CD8-positive, alpha-beta T cell (primary cell): ENCODE measurements at places on chromosomes 3 and 15.

GRCh38 chr3:115885621-115886020, 262.3 kb downstream of the GAP43 start:
- DNase-seq = no peak

- DNase-seq = no peak
Observed at GRCh38 chr3:191238321-191238817, 39.3 kb downstream of the OSTN start.

GRCh38 chr3:143118630-143119008, 952 bp upstream of the CHST2 start:
- DNase-seq = peak; percentile 43

- DNase-seq = no peak
Observed at GRCh38 chr15:83830381-83830780, 176.5 kb downstream of the ADAMTSL3 start.

- no peak for DNase-seq
Observed at GRCh38 chr3:103511891-103512290, 1077.1 kb downstream of the ZPLD1 start.

DNA sequence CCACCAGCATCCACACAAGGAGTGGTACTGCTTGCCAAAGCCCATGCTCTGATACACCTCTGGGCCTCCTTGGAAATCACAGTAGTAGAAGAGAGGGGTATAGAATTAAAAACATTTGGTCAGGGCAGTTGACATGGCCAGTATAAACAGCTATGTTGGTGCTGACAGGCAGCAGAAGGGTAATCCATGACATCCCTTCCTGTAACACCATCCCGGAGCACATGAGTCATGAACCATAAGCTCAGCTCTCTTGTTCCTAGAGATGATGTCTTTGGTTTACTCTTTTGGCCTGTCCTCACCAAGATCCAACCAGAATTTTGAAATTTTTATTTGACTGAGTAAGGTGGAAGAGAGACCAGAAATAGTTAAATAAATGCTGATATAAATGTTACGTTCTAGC, 132.6 kb upstream of the CTDSPL start:
- DNase-seq = no peak

DNA sequence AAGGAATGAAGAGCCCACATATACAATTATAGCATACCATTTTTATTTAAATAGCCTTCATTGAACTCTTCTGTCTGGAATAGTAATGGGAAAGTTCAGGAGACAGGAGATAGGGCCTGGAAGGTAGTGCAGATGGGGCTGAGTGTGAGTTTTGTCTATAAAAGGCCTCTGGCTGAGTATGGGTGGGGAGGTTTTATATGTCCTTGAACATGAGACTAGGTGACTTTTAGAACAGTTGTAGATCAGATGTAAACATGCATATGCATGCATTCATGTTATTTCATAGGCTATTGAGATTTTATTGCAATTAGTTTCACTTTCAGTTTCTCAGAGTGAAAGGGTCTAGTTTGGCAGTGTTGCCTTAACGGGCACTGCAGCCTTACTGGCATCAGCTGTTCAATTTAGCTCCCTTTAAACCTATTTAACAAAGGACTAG, 27.1 kb downstream of the CGGBP1 start:
- DNase-seq = peak; percentile 11

DNA sequence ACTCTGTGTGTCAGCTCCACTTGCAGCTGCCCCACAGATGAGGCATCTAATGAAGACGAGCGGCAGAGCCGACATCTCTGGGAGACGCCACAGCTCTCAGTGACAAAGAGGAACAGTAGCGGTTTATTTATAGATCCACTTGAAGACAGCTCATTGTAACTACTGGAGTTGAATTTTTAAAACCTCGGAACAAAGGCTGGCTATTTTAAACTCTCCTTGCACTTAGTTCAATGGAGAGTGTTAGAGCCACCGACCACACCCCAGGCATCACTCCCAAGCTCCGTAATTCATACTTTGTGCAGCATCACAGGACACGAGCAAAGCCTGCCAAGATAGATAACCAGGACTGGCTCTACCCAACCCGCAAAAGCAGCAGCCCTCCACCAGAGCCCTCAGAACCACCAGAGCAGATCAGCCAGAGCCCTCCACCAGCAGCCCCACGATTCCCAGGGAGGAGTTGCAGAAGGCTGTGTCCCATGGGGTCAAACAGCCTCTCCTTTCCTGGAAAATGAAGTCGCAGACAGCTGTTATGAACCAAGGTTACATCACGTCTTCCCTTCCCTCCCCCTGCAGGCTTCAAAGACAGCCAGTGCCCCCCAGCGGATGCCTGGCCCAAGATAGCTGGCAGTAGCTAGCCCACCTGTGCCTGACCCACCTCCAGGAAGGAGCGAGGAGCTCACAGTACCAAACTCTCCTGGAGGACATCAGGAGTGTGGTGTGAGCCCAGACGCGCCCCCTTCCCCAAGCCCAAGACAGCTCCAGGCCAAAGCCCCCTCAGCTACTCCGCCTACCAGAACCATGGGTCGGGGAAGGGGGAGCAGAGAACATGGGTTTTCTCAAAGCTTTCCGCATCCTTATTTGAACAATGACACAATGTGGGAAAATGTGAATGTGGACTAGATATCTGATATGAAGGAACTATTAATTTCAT, 45.7 kb downstream of the POC1A start:
- no peak for DNase-seq

DNA sequence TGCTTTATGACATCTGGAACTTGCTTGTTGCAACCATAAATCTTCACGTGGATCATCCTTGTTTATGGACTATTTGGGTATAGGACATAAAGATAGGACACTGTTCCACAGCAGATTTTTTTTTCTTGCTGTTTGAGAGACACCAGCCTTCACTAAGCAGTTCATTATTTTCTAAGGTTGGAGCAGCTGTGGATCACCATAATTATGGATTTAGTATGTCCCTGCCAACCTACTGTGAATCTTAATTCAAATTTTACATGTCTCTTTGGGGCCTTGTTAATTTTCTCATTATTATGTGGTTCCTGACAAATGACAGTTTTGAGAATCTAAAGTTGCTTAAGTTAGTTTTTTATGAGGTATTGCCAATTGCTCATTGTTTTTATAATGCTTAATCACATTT, 161.2 kb downstream of the B3GALNT1 start:
- no peak for DNase-seq

GRCh38 chr3:153967260-153967659, 153.9 kb upstream of the ARHGEF26 start:
- no peak for DNase-seq

DNA sequence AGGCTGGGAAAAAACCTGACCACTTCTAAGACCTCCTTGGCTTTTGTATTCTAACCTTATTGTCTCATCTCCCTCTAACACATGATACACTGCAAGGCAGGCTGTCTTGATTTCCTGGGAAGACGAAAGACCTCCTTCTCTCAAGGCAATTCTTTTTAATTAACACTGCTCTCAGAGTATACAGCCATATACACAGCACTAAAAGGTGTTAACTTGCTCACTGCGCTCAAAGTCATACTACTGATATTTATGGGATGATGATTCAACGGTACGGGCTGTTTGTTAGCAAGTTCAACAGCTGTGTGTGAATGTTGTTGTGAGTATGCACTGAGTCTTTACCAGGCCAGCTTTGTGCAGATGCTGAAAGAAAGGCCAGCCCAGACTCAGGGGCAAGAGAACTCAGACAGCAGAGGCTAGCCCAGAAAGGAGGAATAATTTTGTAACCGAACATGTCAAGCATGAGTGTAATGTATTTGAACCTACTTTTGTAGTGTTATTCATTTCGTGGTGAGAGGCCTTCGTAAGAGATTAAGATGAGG, 229.9 kb downstream of the IL5RA start:
- DNase-seq = no peak

DNA sequence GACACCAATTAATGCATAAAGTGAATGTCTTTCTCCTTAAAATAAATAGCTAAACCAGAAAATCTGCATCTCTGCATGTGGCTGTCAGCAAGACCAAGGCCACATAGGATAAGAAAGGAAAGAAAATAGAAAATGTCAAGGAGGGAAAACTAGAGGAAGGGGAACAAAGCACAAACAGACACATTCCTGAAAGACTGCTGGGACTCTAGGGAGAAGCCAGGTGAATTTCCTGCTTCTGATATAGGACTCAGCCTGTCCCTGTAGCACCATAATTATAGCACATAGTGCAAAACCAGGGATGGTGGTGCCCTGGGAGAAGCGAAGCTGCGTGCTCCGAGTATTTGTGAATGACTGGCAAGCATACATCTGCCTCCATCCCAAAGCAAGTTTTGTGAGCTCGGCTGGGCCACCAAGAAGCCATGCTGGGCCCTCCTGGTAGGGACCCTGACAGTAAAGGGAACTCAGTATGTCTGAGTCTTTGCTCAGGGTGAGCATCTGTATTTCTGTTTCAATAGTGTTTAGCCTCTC, 14.2 kb downstream of the FSTL1 start:
- DNase-seq = no peak

GRCh38 chr3:63578858-63579257, 73.6 kb upstream of the SNTN start:
- no peak for DNase-seq

DNA sequence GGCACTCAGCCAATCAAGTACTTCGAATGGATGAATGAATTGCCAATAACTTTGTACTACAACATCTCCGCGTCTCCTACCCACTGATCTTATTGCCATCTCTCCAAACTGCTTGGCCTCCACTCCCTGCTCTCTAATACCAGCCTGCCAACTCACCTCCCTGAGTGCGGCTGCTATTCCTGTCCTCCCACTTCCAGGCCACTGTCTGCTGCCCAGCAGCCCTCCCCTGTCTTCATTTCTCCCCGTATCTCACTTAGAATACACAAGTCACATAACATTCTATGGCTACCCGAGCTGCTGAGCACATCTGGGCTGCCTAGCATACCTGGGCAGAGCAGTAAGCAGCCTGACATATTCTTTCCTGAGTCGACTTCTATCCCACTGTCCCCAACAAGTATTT, 149.9 kb upstream of the LRTM1 start:
- no peak for DNase-seq

GRCh38 chr15:33013827-33014445, 180.6 kb downstream of the FMN1 start:
- no peak for DNase-seq

- DNase-seq = peak; percentile 74
Observed at GRCh38 chr15:73704869-73705645, 20.9 kb downstream of the CD276 start.

GRCh38 chr3:13509059-13509815, 29.1 kb downstream of the HDAC11 start:
- no peak for DNase-seq

DNA sequence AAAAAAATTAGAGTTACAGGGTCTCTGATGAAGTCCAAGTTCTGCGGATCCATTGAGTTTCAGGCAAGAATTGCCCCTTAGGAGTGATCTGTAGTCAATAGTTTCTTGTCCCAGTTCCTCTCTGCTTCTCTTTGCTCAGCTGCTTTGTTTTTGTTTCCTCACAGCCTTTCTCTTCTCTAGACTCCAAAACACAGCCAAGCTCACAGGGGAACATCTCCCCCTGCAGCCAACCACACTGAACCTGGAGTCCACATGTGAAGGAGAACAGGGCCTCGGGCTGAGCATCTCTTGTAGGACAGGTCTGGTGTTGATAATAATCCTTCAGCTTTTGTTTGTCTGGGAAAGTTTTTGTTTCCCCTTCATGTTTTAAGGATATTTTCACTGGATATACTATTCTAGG, 202.6 kb upstream of the ATP10A start:
- no peak for DNase-seq

DNA sequence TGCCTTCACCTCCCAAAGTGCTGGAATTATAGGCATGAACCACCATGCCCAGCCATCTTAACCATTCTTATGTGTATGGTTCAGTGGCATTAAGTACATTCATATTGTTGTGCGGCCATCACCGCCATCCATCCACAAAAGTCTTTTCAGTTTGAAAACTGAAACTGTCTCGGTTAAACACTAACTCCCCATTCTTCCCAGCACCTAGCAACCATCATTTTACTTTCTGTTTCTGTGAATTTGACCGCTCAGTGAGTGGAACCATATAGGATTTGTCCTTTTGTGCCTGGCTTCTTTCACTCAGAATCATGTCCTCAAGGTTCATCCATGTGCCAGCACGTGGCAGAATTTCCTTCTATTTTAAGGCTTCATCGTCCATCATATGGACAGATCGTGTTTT, 5.8 kb downstream of the MCM2 start:
- DNase-seq = no peak

- DNase-seq = no peak
Observed at GRCh38 chr3:131033480-131034080, 6.9 kb downstream of the NEK11 start.

GRCh38 chr3:65706776-65707568, 331.7 kb downstream of the MAGI1 start:
- no peak for DNase-seq

- DNase-seq = no peak
Observed at GRCh38 chr3:123638936-123639689, 54.3 kb upstream of the HACD2 start.

- peak; percentile 72 for DNase-seq
Observed at GRCh38 chr3:179652447-179653095, at the start of gene USP13. TSS of gene USP13 (plus strand) at chr3:179653040. CDS start at chr3:179653226, 186 bp downstream.

- no peak for DNase-seq
Observed at GRCh38 chr3:87987952-87988351, 70.9 kb downstream of the CGGBP1 start.

DNA sequence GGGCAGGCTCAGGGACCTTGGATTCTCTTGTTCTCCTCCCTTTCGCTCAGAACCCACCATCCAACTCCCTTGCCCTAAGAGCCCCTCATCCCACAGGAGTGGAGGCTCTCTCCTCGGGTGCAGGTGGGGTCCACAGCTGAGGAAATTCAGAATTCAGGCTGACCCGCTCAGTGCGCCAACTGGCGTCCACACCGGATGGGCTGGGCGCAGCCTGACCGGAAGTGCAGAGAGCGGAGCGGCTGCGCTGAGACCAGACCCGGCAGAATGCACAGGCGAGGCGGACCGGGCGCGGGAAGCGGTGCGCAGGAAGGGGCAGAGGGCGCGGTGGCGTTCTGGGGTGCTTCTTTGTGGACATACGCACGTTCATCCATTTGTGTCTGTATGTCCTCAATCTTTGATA, 210.4 kb upstream of the NDN start:
- DNase-seq = no peak

- no peak for DNase-seq
Observed at GRCh38 chr3:56055546-56055945, 412.7 kb downstream of the ERC2 start.

- no peak for DNase-seq
Observed at GRCh38 chr15:47987461-47987860, 133.3 kb upstream of the SLC24A5 start.

DNA sequence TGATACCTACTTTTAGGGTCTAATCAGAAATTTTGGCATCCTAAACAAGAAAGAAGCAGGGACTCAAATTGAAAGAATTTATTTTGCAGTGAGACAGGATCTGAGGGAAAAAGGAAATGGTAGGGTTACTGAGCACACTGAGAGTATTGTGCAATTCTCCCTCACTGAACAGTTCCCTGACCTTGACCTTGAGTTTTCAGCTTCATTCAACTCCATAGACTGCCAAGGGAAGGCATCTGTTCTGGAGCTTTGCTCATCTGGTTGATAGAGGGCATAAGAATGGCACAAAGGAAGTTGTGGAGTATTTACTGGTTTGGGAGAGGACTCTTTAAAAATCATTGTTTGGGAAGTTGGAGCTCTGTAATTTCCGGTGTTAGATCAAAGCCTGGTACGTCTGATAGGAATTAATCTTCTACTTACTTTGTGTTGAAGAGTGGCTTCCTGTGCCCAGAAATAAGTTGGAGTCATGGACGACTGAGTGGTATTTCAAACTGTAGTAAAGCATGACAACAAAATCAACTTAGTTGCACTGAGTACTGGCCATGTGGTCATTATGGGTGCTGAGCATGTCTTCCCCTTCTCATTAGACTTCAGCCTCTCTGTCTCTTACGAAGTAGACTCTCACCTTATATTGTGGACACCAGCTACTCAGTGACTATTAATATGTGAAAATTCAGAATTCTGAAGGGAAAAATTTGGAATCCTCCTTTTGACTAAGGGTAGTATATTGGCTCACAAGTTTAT, 40.8 kb downstream of the CLDN1 start:
- DNase-seq = no peak
